Stimulated activated CD4-positive, alpha-beta T cell treated with anti-CD3 and anti-CD28 coated beads, Interleukin-4, amount 100 ng/mL, for 24 hours (primary cell): ENCODE measurements at places on chromosomes 7 and 10.

DNA sequence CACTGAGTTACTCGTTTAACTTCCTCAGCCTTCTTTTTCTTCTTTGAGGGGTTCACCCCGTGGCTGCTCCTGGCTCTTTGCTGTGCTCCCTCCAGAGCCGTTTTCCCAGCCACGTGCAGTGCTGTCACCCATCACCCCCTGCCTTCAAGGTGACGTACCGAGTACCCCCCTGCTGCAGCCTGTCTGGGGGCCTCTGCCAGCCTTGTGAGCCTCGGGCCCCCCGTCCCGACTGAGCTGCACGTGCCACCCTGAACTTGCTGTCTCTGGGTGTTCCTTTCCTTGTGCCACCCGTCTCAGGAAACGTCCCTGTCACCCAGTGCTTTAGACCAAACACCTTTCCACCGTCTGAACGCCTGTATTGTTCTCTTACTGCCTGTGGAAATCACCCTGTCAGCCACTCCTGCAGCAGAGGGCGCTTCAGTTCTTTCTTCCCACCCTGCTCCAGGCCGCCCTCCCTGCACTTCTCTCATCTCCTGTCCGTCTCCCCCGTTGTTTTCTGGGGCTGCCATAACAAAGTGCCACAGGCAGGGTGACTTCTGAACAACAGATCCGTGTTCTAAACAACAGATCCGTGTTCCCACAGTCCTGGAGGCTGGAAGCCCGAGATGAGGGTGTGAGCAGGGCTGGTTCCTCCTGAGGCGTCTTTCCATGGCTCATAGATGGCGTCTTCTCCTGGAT, 44.6 kb downstream of the WDR37 start:
- no peak for DNase-seq

- no peak for DNase-seq
Measured at GRCh38 chr7:103879411-103879810, 110.0 kb downstream of the RELN start.

GRCh38 chr10:54985732-54986131, 184.7 kb upstream of the PCDH15 start:
- DNase-seq: no peak

DNA sequence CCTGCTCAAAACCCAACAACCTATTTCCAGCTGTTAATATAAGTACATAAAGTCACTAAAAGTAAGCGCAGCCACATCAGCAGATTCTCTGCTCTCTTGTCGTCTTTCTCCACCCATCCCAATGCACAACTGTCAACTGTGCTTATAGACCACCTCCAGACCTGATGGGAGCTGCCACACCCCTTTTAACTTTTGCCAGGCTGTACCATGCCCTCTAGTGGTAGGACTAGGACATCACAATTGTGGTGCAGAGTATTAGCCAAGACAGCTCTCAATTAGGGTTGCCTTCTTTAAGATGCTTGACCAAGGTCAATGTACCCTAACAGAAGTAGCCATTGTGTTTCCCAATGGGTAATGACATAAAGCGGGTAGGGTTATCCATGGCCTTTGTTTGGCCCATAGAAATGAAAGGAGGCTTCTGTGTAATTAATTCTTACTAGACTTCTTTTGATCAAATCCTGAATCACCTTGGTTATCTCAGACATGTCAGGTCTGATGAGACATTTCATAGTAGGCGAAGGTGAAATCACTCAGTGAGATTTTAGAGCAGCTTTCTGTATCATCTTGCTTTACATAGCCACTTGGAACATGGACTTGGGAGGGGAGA, 68.1 kb downstream of the SCRN1 start:
- peak; percentile 48 for DNase-seq

- DNase-seq: no peak
Measured at GRCh38 chr7:98357751-98358161, 43.1 kb downstream of the BAIAP2L1 start.

DNA sequence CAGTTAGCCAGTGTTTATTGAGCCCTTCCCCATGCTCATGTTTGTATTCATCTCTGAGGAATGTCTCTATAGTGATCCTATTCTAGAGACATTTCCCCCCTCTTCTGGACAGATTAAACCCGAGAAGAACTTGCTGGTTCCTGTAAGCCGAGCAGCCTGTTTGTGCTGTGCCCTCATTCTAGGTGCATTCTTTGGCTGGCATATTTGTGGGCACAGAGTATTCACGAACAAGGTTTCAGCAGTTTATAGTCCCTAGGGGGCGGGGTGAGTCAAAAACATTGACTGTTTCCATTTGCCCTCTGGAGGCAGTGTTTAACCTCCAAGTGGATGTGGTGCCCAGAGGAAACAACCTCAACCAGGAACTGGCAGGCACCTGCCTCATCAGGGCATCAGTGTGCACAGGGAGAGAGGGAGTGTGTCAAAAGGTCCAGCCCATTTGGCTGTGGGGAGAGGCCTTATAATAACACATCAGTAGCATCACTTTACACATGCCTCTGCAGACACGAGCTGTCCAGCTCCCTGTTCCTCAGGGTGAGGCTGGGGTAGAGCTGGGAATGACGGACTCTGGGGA, 273.3 kb upstream of the LRGUK start:
- DNase-seq: no peak

DNA sequence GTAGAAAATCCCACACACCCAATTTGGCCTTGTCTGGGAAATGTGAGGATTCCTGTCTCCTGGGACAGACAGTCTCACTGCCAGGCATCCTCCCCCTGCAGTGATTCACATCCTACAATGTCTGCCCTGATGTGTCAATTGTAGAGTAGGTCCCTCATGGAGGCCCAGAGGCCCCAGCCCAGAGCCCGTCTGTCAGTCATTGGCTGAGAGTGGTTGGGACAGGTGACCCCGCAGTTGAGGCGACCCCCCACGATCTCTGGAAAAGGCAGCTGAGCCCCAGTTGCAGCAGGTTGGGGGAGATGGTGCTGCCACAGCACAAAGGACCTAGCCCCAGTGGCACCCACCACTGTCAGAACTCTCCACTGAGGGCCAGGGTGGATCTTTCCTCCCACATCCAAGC, 84.3 kb upstream of the INSIG1 start:
- no peak for DNase-seq

DNA sequence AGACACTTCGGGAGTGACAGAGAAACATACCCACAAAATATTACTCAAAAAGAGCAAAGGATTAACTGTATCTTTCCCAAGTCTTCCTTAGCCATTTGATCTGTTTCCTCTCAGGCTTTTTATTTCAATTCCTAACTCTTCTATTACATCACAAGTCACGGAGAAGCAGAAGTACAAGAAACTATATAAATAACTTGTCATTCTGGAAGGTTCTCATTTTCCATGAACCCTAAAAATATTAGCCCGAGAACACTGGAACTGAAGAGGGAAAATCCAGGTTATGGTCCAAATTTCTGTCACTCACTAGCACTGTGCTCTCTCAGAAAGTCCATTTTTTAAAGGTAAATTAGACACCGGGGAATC, 98.0 kb downstream of the GRB10 start:
- DNase-seq: no peak

DNA sequence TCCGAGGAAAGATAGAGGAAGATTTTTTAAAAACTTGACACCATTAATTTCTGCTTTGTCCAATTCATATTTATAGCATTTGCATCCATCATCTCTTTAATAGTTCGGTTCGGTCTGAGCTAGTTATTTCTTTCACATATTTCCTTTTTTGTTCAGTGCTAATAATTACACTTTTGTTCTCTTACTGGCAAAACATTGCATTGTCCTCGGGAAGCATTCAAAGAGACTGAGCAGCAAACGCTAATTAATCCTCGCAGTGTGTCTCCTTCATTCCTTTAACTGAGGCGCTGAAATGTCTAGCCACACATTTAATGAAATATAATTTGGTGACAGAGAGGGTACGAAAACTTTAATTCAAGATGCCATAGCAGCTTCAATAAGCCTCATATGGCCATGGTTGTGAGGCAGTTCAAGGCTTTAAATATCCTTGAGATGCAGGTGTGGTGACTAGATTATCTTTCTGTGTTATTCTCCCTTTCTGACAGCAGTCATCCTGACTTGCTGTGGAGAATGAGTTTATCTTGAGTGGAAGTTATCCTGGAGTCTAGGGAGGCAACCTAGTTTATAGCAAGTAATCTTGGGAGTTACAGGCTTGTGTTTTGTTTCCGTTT, 431.4 kb downstream of the SDK1 start:
- no peak for DNase-seq

DNA sequence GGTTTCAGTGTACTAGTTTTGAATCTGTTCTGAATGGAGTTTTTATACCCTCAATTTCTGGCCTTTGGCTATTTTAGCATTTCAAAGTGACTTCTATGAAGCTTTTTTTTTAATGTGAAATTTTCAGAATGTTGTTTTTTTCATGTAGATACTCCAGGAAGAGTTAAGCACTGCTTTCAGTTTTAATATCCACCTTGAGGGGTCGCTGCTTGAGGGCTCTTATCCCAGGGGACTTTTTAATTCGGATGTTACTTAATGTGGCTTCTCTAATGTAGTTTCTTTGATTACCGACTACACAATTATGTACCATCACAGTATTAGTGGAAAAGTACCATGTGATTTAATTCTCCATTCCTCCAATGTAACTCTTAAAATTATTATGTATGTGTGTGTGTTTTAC, 5.2 kb downstream of the IFIT5 start:
- DNase-seq: no peak

DNA sequence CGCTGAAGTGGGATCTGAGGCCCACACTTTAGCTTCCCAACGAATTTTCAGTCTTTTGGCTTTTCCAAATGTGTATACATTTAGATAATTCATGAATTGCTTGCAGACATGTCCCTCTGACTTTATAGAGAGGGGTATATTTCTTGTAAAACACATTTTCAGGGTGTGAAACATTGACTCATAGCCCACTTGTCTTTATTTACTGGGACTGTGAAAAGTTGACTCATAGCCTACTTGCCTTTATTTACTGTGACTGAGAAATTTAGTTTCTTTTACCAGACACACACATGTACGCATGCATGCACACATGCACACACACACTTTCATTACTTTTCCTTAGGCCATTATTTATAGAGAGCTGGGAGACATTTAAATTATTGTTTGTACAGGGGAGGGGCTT, 79.1 kb downstream of the VTI1A start:
- no peak for DNase-seq

GRCh38 chr10:33746836-33747268, 412.4 kb upstream of the NRP1 start:
- DNase-seq: no peak

GRCh38 chr10:77441353-77442166, 196.0 kb downstream of the KCNMA1 start:
- no peak for DNase-seq

DNA sequence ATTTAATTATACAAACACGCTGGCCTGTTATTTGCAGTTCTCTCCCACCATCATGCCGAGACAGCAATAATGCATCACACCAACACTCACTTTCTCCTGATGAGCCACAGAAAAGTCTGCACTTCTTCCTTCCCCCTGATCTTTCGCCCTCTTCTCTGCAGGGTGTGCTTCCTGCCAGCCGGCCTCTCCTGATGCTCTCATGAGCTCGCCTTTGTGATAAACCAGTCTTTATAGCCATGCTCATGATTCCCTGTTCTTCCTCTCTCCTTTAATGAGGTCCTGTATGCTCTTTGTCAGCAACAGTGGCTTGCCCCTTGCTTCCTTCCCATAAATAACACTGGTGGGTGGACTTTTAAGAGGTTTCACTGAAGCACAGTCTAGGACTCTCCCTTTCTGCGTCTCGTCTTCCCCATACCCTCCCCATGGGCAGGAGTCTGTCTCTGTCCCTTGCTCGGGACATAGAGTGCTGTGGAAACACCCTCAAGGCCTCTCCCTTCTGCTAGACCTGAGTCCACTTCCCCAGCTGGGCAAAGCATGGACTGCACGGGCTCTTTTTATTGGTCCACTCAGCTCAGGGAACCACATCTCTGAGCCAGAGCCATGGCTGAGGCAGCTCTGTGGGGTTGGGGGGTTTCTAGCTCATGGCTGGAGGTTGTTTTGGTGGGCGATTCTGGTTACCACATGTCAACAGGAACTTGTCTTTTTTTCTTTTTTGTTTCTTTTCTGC, 133.9 kb downstream of the C10orf105 start:
- DNase-seq: no peak

DNA sequence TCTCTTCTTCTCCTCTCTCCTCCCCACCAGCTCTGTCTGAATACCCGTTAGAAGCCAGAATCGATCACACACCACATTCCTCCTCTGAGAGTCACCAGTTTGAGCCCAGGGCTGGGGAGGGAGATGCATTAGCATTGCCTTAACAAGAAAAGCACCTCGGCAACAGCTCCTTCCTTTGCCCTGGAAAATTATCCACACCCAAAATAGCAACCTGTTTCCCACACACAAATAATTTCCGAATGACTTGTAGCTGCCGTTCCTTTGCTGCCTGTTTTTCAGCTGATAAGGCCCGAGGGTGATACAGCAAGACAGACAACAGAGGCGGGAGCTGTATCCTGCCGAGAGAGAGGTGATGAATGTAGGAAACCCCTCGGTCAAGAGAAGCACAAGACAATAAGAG, 91.3 kb downstream of the CPXM2 start:
- DNase-seq: no peak

DNA sequence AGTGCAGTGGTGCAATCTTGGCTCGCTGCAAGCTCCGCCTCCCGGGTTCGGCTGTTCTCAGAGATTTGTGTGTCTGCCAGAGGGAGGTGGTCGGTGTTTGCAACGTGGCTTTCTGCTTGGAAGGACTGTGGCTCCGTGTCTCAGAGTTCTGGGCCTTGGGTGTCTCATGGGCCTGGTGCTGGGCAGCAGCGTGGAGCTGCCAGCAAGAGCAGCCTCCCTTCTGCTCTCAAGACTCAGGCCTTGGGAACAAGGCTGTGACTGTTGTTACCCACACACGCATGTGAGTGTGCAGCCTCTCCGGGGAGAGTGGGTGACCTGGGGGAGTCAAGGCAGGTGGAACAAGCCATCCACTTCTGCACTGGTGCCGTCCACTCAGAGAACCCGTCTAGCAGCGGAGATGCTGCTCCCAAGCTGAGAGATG, 52.0 kb downstream of the VIPR2 start:
- no peak for DNase-seq

DNA sequence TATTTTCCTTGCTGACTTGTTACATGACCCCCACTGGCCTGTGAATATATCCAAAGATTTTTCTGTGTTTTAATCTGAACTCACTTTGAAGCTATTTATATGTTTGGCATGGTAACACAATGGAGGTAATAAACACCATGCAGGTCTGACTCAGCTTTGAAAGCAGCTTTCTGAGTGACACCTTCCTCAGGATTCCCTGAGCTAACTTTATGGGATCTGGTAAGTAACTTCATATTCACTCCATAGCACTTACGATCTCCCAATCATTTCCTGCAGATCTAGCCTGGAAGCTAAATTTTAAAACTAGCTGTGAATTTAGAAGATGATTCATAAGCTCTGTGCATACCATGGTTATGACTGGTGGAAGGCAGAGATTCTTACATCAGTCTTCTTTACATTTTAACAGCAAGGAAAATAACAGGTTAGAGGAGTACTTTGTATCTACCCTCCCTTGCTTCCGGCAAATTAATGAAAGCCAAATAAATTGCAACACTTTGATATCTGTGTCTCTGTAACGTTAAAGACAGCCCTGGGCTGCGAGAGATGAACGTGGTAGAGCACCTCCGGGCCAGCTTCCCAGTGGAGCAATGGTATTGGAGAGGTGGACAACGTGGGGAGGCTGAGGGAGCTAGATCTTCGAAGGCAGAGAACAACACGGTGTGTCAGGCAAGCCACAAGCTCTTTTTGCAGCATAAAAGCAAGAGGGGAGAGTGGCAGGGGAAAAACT, 170.2 kb upstream of the KLF14 start:
- no peak for DNase-seq

- DNase-seq: no peak
Measured at GRCh38 chr7:151395036-151395367, 14.8 kb downstream of the WDR86 start.

- DNase-seq: no peak
Measured at GRCh38 chr10:124532106-124532641, 70.6 kb downstream of the LHPP start.
